CD14-positive monocyte (primary cell): ENCODE measurements at places on chromosomes 1 and 21. TPM values are rescaled to one million over a fixed set of nuclear protein-coding genes. Genes with fewer than 3 reads are reported as not detected.
A peak's percentile ranks its signal among the peaks of the same experiment; 100 is the strongest.

USH2A gene
- polyA plus RNA-seq: not detected in 2 replicates

DNA sequence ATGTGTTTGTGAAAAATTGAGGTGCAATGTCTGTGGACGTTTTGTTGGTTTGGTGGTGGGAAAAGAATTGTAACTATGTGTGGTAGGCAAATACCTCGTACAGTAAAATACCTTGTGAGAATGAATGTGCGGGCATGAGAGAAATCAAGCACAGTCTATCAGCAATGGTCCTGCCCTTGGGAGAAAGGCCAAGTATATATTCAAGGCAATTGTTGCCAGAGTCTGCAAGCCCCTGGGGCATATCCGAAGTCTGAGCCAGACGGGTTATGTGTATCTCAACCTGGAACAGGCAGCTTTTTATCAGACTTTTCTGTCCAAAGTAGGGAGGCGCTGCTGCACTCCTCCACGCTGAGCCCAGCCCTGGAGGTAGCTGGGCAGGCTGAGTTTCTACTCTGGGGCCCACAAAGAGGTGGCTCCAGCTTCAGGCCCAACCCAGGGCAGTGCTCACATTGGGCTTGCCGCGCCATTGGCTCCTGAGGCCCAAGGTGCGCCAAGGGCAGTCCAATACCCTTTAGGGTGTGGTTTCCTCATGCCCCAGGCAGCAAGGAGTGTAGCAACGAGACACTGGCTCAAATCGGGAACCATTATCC is 9.4 kb upstream of the GNL2 start:
- DNase-seq: no peak

GRCh38 chr1:21911205-21912001 is 25.7 kb downstream of the HSPG2 start:
- DNase-seq: no peak

DNA sequence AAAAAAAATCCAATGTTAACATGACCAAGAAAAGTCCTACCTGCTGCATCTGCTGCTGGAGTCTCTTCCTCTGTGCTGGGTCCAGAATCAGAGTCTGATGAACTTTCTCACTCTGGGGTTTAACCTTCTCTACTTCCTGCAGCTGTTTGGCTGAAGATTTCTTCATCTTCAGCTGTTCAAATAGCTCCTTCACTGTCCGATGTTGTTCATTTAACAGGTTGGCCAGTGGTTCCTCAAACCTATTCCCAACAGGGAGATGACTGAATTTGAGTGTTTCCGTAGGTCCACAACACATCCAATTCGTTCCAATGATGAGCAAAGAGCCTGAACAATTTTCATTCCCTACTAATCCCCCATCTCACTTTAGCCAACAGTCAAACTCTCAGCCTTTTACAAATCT is 79.4 kb downstream of the GON4L start:
- DNase-seq: no peak

- DNase-seq: no peak
These were observed 40.7 kb upstream of the PRKACB start for GRCh38 chr1:84103197-84103992.

- DNase-seq: peak; percentile 41
These were observed 5.8 kb downstream of the OR6P1 start for GRCh38 chr1:158564608-158565007.

- no peak for DNase-seq
These were observed 1.7 kb downstream of the HSPG2 start for GRCh38 chr1:21935393-21935804.

- DNase-seq: peak; percentile 34
These were observed 20.8 kb downstream of the LRRC8B start for GRCh38 chr1:89545264-89546038.

CSF1 gene
- 0.11 TPM for polyA plus RNA-seq

DNA sequence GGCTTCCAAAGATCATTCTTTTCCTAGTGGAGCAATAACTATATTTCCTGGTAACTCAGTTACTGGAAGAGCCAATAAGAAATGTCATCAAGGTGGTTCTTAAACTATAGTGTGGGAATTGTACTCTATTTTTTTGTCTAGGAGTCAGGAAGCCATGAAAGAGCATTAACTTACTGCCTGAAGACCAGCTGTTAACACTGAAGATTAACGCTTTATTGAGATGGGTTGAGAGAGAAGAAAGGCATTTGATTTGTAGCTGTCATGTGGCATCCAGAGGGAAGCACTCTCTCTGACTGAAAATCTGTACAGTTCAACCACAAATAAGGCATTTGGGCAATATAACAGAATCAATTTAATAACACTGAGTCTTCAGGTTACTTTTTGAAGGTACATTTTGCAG is 76.0 kb downstream of the DNM3 start:
- DNase-seq: no peak

HTR1D gene
- not detected for polyA plus RNA-seq

SPRR2B gene
- not detected in 2 replicates for polyA plus RNA-seq

SYNC gene
- 0.03 TPM in 1 of 2 replicates, not detected in the other for polyA plus RNA-seq

GRCh38 chr1:52102336-52103013 is 39.4 kb upstream of the ZFYVE9 start:
- no peak for DNase-seq

HENMT1 gene
- 14.5 TPM for polyA plus RNA-seq

- DNase-seq: no peak
These were observed 955 bp downstream of the PALMD start for GRCh38 chr1:99646868-99647267.

CHIA gene
- not detected for polyA plus RNA-seq

OPTC gene
- polyA plus RNA-seq: not detected

DNA sequence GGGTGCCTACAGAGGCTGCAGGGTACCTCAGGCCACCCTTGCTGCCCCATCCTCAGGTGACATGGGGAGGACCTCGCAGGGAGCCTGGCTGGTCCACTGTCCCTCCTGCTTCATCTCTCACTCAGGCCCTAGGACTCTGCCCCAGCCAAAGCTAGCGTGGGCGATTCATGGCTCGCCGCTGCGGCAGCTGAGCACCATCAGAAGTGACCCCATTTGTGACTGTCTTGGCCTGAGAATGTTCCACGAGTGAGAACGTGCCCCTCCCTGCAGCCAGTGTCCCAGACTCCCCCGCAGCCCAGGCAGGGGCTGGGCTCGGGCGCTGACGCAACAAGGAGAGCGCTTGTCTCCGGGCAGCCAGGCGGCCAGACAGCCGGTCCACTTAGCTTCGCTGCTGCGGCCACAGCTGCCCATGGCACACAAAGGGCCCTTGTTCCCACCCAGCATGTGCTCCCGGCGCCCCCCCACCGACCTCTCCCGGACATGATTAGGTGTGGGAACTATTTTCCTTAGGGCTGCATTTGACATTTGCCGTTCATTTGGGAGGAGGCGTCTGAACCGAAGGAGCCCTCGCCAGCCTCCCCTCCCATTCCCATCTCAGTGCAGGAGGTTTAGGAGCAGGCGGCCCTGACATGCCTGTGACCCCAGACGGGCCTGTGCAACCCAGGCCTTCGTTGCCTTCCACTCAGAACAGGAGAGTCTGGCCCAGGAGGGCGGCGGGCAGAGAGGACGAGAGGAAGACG is 19.3 kb upstream of the POFUT2 start:
- no peak for DNase-seq

DNA sequence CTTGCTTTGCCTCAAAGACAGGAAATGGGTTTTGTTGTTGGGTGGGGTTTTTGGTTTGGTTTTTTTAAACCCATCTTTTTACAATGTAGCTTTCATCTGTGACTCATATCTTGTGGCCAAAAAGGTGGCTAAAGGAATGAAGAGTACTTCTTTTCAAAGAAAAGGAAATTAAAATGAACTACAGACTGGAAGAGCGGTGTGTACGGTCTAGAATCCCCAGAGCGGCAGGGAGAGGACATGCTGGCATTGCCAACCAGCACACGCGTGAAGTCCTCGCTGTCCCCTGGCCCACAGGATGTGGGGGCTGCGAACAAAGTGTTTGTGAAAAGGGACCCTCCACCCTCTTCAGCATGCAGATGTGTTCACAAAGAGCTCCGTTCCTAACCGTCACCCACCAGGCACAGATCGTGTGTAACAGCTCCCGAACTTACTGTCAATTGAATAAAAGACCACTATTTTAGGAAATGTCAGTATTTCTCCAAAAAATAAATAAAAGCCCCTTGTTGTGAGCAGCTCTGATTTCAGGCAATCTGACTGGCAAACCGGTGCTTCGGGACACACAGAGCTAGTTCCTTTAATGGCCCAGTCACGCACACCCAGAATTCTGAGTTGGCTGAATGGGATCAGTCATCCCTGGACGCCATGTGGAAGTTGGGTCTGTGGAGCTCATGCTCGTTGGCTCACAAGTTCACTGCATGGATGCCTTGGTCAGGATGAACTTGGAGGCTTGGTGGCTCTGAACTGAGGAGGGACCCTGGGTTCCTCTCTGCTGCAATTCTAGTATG is 602.9 kb downstream of the NPHP4 start:
- DNase-seq: no peak

DNA sequence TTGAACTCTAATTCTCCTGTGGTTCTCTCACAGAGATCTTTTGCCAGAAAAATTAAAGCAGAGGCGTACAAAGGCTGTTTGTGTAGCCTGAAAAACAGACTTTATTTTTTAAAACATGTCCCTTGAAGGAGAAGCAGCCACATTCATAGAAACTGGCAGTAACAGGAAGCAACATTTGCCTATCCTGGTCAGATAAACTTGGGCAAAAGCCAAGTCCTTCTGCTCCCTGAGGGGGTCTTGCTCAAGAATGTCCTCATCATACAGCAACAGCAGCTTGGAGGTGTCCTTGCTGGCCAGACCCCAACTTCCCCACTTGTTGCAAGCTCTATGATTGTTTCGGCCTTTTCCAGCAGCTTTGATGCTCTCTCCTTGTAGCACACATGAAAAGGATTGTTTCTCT is 36.3 kb downstream of the MSTO1 start:
- peak; percentile 15 for DNase-seq
